ENCODE measurements at places on chromosomes 16 and 17. TPM values are rescaled to one million over a fixed set of nuclear protein-coding genes. Genes with fewer than 3 reads are reported as not detected.

DNA sequence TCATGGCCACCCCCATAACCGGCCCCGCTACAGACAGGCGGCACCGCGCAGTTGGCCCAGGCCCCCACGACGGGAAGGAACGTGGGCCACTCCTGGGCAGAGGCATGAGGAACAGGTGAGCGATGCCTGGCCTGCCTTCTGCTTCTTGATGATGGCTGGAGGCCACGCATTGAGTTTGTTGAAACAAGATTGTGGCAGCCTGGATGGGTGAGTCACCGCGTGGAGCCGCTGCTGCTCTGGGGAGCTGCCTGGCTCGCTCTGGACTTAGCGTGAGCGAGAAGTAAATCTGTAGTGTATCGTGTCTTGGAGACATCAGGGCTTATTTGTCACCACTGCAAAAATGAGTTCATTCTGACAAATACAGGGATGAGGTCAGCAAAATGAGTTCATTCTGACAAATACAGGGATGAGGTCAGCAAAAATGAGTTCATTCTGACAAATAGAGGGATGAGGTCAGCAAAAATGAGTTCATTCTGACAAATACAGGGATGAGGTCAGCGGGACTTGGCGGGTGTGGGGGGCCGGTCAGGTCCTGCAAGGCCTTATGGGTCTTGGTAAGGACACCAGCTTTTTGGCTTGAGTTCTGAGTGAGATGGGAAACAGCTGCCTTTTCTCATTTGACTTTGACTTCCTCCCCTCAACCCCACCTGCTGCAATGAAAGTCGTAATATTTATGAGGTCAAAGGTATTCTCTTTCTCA lies 93.0 kb downstream of the SEC14L1 start:
- H3K27me3 ChIP-seq = peaks cover 4% of the 10 kb centered on the region
- H3K27ac ChIP-seq = no peak overlapping the region
- H3K4me1 ChIP-seq = no peaks in the 10 kb centered on the region
- no peak for DNase-seq
- H3K4me3 ChIP-seq = no peak overlapping the region
- H3K36me3 ChIP-seq = peaks cover 10% of the 10 kb centered on the region

- no peak for DNase-seq
- H3K4me1 ChIP-seq = peaks cover 12% of the 10 kb centered on the region
Observed at GRCh38 chr17:63840591-63841349, 1.7 kb downstream of the SMARCD2 start.

DNA sequence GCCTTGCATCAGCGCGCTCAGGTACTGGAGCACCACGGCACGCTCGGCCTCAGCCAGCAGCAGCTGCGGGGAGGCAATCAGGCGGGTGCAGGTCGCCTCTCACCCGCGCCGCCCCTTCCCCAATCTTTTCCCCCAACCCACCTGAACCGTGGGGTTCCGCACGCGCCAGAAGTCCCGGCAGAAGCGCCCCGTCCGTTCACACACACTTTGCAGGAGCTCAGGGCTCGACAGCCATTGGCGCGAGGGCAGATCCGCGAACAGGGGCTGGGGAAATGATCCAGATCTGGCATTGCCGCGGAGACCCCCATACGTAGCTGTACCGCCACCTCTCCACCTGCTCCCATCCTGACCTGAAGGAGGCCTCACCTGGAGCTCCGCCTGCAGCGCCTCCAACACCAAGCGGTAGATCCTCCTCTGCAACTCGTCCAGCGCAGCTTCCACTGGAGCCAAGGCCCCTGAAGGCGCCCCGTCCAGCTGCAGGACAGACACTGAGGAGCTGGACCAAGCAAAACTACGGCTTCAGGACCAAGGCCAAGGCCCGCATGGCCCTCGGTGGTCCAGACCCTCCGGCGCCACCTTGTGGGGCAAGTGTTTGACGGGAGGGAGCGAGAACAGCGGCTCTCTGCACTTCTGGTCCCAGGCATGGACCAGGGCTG lies 1.4 kb upstream of the MATCAP1 start:
- DNase-seq = peak; percentile 97
- peaks cover 6% of the 10 kb centered on the region for H3K4me1 ChIP-seq
- H3K36me3 ChIP-seq = no peaks in the 10 kb centered on the region
- no peak overlapping the region for H3K27ac ChIP-seq
- H3K27me3 ChIP-seq = peaks cover 3% of the 10 kb centered on the region
- peak overlapping the region; percentile 86 for H3K4me3 ChIP-seq

- H3K27me3 ChIP-seq = peaks cover 10% of the 10 kb centered on the region
- no peak overlapping the region for H3K27ac ChIP-seq
- DNase-seq = no peak
- no peaks in the 10 kb centered on the region for H3K36me3 ChIP-seq
- no peak overlapping the region for H3K4me3 ChIP-seq
- H3K4me1 ChIP-seq = peaks cover 15% of the 10 kb centered on the region
Observed at GRCh38 chr17:10166176-10166935, 32.0 kb downstream of the GAS7 start.

GRCh38 chr17:32828822-32829221 lies 48.1 kb downstream of the MYO1D start:
- no peak for DNase-seq
- H3K36me3 ChIP-seq = no peaks in the 10 kb centered on the region
- H3K27me3 ChIP-seq = no peaks in the 10 kb centered on the region
- no peaks in the 10 kb centered on the region for H3K4me1 ChIP-seq
- H3K27ac ChIP-seq = no peak overlapping the region

- no peaks in the 10 kb centered on the region for H3K36me3 ChIP-seq
- peaks cover 8% of the 10 kb centered on the region for H3K27me3 ChIP-seq
- DNase-seq = no peak
Observed at GRCh38 chr17:27575096-27575911, 55.7 kb upstream of the LGALS9 start.

DNA sequence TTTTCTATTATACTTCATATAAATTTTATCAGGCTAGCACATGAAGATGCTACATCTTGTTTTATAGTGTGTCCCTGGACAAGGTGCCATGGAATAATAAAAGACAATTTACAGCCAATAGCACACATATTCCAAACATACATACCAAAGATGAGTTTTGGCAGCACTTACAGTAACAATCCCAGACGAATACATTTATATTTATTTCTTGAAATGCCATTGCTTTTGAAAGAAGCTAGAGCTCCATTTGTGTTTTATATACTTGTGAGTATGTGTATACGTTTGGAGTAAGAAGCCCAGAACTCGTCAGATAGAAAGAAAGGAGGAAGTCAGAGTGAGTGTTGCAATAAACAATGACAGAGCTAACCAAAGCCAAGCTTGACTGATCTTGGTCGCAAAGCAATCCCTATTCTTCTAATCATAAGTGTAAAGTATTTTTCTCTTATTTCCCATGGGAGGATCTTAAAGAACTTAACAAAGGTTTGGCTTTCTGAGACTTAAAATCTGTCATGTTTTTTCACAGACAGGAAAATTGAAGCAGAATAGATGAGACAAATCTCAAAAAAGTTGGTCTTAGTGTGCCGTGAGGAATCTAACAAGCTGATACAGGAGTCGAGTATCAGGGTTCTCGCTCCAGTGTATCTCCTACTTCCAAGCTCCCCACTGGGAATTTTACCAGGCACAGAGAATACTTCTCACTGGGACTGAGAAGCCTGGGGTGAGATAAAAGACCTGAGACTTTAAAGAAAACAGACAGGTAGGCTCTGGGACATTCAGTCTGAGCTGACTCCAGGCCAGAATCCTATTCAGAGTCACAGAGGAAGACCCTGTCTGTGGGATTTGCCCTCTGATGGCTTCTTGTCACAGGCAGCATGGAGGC lies 175.4 kb downstream of the AATF start:
- H3K27me3 ChIP-seq = peaks cover 2% of the 10 kb centered on the region
- H3K27ac ChIP-seq = no peak overlapping the region
- H3K4me3 ChIP-seq = no peak overlapping the region
- DNase-seq = no peak

- no peak for DNase-seq
- H3K27me3 ChIP-seq = peaks cover 1% of the 10 kb centered on the region
- no peaks in the 10 kb centered on the region for H3K36me3 ChIP-seq
- no peak overlapping the region for H3K4me3 ChIP-seq
Observed at GRCh38 chr17:76149214-76149613, 8.2 kb upstream of the FOXJ1 start.

DNA sequence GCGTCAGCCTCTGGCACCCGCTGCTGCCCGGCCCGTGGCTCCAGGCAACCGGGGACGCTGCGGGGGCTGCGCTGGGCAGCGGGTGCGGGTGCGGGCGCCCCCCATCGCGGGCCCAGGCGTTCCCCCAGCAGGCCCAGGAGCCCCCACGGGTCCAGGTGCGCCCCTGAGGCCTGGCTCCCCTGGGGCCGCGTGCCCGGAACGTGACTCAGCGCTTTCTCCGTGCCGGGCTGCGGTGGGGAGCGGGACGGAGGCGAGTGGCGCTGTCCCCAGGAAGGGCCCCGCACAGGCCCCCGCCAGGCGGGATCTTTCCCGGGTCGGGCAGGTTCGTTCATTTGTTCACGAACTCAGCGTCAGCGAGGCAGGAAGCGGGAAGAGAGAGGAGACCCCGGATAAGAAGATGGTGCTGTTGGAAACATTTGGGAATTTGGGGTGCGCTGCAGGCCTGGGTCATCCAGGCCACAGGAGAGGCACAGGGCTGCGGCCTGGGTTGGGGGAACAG lies 18.4 kb upstream of the EXOC7 start:
- no peak for DNase-seq
- no peaks in the 10 kb centered on the region for H3K36me3 ChIP-seq
- no peaks in the 10 kb centered on the region for H3K4me1 ChIP-seq
- H3K4me3 ChIP-seq = no peak overlapping the region
- peaks cover 7% of the 10 kb centered on the region for H3K27me3 ChIP-seq

DNA sequence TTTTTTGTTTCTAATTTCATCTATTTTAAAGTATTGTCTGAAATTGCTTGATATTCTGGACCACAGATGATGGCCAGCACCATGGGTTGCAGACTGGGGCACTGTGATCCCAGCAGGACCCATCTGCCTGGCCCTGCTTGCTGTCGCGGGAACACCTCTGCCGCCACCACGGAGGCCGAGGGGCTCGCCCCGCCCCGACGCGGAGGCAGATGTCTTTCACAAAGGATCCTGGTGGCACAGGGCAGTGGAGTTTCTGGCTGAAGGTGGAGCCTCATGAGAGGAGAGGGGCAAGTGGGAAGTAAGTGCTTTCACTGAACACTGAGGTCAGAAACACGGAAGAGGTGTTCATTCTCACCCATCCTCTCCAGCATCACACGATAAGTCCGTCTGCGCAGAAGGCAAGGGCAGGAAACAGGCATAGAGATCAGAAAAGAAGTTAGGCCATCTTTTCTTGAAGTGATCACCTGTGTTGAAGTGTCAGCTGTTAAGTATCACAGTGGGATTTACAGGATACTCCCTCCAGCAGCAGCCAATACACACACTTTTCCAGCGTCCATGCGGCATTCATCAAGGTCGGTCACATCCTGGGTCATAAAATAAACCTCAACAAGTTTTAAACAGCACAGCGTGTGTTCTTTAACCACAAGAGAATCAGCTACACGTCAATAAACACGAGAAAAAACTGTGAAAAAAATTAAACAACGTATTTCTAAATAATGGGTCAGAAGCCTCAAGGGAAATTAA lies 194.5 kb downstream of the RPTOR start:
- peaks cover 21% of the 10 kb centered on the region for H3K36me3 ChIP-seq
- no peak for DNase-seq
- peaks cover 12% of the 10 kb centered on the region for H3K27me3 ChIP-seq
- peaks cover 6% of the 10 kb centered on the region for H3K4me1 ChIP-seq

- H3K27me3 ChIP-seq = peaks cover 27% of the 10 kb centered on the region
- peak; percentile 51 for DNase-seq
- H3K4me3 ChIP-seq = peak overlapping the region; percentile 91
- H3K4me1 ChIP-seq = peaks cover 14% of the 10 kb centered on the region
Observed at GRCh38 chr17:80474961-80475909, 1.2 kb downstream of the NPTX1 start.

DNA sequence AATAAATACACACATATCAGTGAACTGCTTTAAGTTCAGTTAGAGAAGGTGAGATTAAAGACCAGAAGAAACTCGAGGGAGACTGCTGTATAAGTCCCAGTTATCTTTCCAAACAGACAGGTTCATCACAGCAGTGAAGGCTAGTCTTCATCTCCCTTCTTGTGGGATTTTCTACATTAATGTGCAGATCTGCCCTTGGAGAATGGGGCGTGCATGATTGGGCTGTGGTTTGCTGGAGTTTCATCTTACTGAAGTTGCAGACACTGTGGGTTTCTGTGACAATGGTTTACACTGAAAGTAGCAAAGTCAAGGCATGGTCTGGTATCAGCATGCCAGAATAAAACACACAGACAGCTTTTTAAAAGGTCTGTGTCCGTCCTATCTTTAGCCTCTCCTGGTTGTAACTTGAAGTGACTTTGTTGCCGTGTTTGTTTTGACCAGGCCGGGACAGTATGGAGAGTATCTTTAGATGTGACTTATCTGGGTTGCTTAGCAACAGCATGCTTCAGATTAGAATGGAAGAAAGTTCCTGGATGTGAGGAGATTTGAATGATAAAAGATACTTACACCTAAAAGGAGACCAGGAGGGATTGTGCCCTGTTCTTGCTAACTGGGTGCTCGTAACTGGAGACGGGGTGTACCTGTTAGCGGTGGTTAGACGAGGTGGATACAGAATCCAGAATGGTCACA lies 16.1 kb downstream of the NAA60 start:
- peaks cover 11% of the 10 kb centered on the region for H3K27me3 ChIP-seq
- H3K36me3 ChIP-seq = no peaks in the 10 kb centered on the region
- peaks cover 28% of the 10 kb centered on the region for H3K4me1 ChIP-seq
- no peak for DNase-seq

DNA sequence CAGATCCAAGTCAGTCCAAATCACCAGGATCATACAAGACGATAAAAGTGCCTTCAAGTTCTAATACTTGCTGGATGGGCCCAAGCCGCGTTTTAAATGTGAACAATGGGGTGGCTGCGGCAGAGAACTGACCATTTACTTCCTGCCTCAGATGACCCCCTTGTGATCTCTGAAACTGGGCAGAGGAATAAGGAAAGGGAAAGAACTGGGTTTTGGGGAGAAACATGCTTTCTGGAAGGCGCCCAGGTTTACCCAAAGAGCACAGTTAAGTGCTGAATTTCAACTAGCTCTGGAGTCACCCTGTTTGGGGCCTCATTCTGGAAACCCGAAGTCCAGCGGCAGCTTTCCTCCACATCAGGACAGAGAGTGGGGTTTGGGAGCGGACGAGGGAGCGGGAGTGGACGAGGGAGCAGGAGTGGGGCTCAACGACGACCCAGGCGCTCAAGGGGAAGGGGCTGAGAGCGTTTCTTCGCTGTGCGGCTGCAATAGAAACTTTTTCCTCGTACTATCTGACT lies 1.6 kb downstream of the FAM20A start:
- H3K4me3 ChIP-seq = peak overlapping the region; percentile 87
- no peak for DNase-seq
- H3K4me1 ChIP-seq = no peaks in the 10 kb centered on the region
- no peaks in the 10 kb centered on the region for H3K36me3 ChIP-seq

GRCh38 chr16:71883849-71884638 lies at the start of gene ZNF821:
Gene ZNF821 (minus strand): TSS chr16:71884182. CDS start chr16:71879946, 4,236 bp downstream.
- DNase-seq = peak; percentile 92
- peak within 1 kb of the TSS; percentile 95 for H3K27ac ChIP-seq
- H3K27me3 ChIP-seq = peaks cover 9% of the 10 kb centered on the region

KRT12 gene
- total RNA-seq = not detected

C16orf74 gene
- total RNA-seq = 2.6 TPM

LITAFD gene
- not detected for total RNA-seq

C1QTNF1 gene
- total RNA-seq = 0.15 TPM

OR4D1 gene
- not detected for total RNA-seq

GPRC5B gene
- 8.7 TPM for total RNA-seq

OR3A3 gene
- not detected for total RNA-seq

ENPP7 gene
- not detected for total RNA-seq

All from glutamatergic neuron (in vitro differentiated cells).